ENCODE measurements at places on chromosomes 1 and 21.

- no peaks in the 10 kb centered on the region for H3K36me3 ChIP-seq
- DNase-seq = no peak
- H3K27ac ChIP-seq = no peak overlapping the region
- no peaks in the 10 kb centered on the region for H3K27me3 ChIP-seq
Measured at GRCh38 chr1:196094821-196095220, 513.4 kb downstream of the KCNT2 start.

DNA sequence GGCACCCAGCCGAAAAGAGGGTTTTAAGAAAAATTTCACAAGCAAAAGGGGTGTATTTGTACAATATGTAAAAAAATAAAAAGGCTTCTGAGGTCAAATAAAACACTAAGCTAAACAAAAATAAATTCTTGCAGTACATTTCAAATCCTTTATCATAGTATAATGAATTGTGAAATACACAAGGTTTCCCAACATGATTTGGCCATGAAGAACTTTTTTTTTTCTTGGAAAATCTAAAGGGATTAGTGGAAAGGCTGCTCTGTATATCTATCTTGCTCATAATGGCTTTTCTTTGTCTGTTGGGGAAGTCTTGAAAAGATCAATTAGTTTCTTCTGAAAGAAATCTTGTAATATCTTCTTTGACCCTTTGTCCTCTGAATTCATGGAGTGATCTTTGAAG is 593.4 kb downstream of the PLPP3 start:
- no peaks in the 10 kb centered on the region for H3K27me3 ChIP-seq
- no peak overlapping the region for H3K27ac ChIP-seq
- no peak for DNase-seq

- peak; percentile 69 for DNase-seq
- no peaks in the 10 kb centered on the region for H3K27me3 ChIP-seq
- peak overlapping the region; percentile 93 for H3K4me3 ChIP-seq
Measured at GRCh38 chr1:203629507-203630082, 3.0 kb downstream of the ATP2B4 start.

- no peaks in the 10 kb centered on the region for H3K36me3 ChIP-seq
- no peak overlapping the region for H3K27ac ChIP-seq
- no peak overlapping the region for H3K4me3 ChIP-seq
- H3K4me1 ChIP-seq = peaks cover 12% of the 10 kb centered on the region
- DNase-seq = no peak
Measured at GRCh38 chr1:51956528-51957509, 33.7 kb downstream of the RAB3B start.

- H3K27ac ChIP-seq = no peak overlapping the region
- no peaks in the 10 kb centered on the region for H3K27me3 ChIP-seq
- no peak overlapping the region for H3K4me3 ChIP-seq
Measured at GRCh38 chr1:194342484-194343262, 1156.3 kb upstream of the B3GALT2 start.

DNA sequence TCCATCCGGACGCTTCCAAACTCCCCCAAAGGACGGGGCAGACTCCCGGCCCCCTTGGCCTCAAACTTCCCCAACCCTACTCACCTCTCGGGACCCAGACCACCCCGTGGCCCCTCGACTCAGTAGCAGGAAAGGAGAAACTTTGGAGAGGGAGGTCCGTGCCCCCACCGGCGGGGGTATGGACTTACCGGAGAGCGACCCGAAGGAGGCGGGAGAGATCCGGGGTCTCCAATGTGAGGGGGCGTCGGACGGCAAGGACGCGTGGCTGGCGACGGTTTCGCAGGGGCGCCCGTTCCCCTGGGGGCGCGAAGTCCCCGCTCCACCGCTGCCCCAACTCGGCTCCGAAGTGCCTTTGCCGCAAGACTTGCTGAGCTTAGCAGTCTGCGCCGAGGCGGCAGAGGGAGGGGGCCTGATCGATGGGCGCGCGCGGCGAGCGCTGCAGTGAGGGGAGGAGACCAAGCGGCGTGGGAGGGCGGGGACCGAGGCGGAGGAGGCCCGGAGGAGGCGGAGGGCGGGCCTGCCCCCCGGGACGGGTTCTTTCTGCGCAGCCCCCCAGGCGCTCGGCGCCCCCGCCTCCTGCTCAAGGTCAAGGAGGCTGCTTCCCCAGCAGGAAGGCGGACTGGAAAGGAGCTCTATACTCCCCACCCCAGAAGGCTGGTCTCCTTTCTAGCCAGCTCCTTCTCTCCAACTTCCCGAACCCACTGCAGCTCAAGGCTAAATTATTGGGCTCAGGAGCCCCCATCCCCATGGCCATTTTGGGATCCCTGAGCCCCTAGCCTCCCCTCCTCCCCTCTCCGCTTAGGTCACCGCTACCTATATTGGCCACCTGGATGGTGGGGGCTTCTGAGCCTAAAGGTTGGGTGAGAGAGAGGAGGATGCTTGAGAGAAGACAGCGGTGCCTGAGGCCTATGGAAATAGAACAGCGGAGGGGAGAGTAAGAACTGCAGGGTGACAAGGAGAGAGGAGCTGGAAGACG is at the start of gene SYT2:
TSS of gene SYT2 (minus strand) at position 385 of the 976 bp plus-strand sequence. CDS start 104,682 bp downstream, outside the sequence.
- H3K27ac ChIP-seq = no peak within 1 kb of the TSS
- no peaks in the 10 kb centered on the region for H3K36me3 ChIP-seq
- H3K4me3 ChIP-seq = no peak within 1 kb of the TSS
- DNase-seq = peak; percentile 41

DNA sequence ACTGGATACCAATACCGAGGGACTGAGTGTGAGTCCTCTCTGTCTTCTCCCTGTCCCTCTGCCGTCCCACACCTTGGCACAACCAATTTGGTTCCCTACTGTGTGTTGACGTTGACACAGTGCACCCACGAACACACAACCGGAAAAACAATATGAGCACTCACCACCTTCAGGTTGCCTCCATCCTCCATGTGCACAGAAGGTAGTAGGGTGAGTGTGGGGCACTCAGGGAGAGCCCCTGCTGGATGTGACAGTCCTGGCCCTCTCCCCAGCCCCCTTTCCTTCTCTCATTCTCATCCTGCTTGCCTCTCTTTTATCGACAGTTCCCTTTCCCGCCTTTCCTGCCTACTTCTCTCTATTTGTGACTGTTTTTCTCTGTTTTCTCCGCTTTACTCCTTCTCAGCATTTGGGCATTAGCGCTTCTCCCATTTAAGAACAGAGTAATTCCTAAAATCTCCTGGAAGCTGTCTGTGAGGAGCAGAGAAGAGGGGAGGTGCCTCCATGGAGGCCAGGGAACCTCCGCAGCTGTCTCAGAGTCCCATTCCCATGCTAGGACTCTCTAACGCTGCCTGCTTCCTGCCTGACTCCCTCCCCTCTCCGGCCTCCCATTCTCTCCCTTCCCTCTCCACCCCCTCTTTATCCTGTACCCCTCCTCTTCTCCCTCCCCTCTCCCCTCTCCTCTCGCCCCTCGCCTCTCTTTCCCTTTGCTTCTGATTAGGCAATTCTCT is 16.4 kb downstream of the CADM3 start:
- H3K36me3 ChIP-seq = no peaks in the 10 kb centered on the region
- H3K4me3 ChIP-seq = no peak overlapping the region
- H3K27ac ChIP-seq = no peak overlapping the region
- H3K4me1 ChIP-seq = no peaks in the 10 kb centered on the region
- no peak for DNase-seq

- no peak overlapping the region for H3K27ac ChIP-seq
- no peak for DNase-seq
- peaks cover 36% of the 10 kb centered on the region for H3K27me3 ChIP-seq
- H3K36me3 ChIP-seq = no peaks in the 10 kb centered on the region
- H3K4me1 ChIP-seq = no peaks in the 10 kb centered on the region
- H3K4me3 ChIP-seq = no peak overlapping the region
Measured at GRCh38 chr21:36684957-36685714, 13.8 kb upstream of the SIM2 start.

DNA sequence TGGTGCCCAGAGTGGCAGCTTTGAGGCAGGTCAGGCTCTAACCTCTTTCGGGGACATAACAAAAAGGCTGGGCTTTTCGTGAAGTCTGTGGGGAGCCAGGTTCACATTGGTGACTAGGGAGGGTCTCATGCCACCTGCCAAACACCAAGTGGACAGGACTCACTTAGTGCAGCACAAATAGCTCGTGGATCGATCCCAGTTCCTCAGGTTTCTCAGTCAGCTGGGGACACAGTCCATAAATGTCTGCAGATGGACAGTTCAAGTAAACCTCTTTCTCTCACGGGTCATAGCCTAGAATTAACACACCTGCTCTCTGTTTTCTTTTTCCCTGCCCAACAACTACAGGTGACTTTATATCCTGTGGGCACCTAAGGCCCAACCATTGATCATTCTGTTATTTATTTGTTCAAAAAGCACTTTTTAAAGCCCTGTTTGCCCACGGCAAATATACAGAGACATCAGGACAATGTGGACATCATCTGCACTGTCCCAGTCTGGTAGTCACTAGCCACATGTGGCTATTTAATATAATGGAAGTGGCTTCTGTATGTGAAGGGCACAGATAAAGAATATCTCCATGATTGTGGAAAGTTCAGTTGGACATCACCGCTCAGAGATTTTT is 53.5 kb downstream of the CAPN2 start:
- H3K4me1 ChIP-seq = no peaks in the 10 kb centered on the region
- no peak overlapping the region for H3K27ac ChIP-seq
- no peak overlapping the region for H3K4me3 ChIP-seq
- DNase-seq = no peak

DNA sequence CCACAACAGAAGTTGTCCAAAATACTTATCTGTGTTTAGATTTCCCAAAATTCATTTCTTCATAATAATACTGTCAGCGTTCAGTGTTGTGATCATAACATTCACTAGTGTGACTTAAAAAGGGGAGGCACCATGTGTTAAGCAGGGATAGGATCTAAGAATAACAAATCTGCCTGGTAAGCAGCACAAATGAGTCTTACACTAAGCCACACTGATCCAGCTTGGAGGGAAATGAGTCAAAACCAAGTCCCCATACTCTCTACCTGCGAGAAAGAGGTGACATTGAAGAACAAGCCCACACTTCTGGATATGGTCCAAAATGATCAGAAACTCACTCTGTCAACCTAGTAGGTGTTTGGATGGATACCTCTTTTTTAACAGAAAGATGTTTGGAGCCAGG is 145.5 kb downstream of the CRB1 start:
- no peak overlapping the region for H3K27ac ChIP-seq
- H3K27me3 ChIP-seq = peaks cover 4% of the 10 kb centered on the region
- no peak for DNase-seq
- H3K36me3 ChIP-seq = no peaks in the 10 kb centered on the region
- no peak overlapping the region for H3K4me3 ChIP-seq
- no peaks in the 10 kb centered on the region for H3K4me1 ChIP-seq

DNA sequence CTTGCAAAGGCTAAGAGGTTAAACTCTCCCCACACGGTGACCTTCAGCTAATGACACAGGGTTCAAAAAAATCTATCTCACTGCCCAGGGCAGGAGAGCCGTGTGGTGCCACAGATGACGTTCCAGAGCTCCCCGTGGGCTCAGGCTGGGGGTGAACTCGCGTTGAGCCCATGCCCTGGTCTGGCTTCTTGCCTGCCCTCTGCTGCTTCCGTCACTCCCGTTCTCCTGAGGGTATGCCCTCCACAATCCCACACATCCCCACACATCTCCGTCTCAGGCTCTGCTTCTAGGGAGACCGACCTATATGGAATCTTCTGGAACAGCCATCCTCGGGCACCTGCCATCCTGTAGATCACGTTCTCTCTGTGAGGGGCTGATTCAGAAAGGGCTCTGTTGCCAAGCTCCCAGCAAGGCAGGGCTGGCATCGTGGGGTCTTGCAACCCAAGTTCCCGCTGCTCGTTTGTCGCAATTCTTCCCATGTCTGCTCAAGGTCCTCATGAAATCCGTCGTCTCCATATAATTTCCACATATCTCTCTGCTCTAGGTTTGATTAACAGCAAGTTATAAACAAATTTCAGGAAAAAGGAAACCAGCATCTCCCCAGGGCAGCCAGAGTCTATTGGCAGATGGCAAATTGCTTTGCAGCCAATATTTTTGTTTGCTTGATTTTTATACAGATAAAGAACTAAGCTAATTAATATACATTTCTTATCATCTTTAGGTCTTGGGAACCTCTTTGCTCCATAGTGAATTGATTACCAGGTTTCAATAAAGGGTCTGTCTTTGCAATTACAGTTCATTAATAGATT is 278.2 kb downstream of the PTPRU start:
- peaks cover 13% of the 10 kb centered on the region for H3K27me3 ChIP-seq
- no peak for DNase-seq
- no peak overlapping the region for H3K27ac ChIP-seq
- no peaks in the 10 kb centered on the region for H3K36me3 ChIP-seq
- H3K4me1 ChIP-seq = no peaks in the 10 kb centered on the region

DNA sequence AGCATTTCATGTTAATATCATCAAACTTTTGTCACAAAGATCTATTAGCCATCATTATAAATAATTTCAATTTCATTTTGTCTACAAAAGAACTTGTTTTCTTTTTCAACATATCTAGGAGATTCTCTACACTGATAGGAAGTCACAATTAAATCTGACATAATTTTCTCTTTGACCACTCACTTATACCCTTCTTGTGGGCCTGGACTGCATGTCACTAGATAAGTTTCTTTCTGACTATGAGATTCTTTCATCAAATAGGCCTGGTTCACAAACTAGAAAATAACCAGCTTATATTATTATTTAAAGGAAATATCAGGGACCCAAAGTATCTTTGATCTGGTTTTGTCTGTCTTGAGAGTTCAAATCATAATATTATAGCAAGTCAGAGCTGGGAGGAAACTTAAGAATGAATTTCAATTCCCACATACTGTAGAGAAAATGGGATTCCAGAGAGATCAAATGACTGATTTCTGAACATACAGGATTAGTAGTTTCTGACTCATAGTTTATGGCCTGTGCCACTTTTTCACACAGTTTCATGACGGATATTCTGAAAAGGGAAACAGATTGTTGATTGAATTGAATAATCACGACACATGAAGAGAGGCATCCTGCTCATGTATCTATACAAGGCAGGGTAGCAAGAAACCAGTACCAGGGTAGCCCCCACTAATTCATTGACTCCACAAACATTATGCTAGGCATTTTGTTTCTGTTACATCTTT is 355.8 kb downstream of the GPATCH2 start:
- no peak overlapping the region for H3K27ac ChIP-seq
- no peaks in the 10 kb centered on the region for H3K36me3 ChIP-seq
- H3K27me3 ChIP-seq = no peaks in the 10 kb centered on the region

- H3K27me3 ChIP-seq = no peaks in the 10 kb centered on the region
- H3K36me3 ChIP-seq = peaks cover 7% of the 10 kb centered on the region
- peak overlapping the region; percentile 21 for H3K4me3 ChIP-seq
- DNase-seq = no peak
- H3K4me1 ChIP-seq = peaks cover 22% of the 10 kb centered on the region
- H3K27ac ChIP-seq = no peak overlapping the region
Measured at GRCh38 chr1:42463921-42464320, 835 bp downstream of the CCDC30 start.

Measured in activated naive CD8-positive, alpha-beta T cell treated with anti-CD3 and anti-CD28 coated beads, Interleukin-2, amount 10 ng/mL, durations not matched to agents 7 days and 5 days (primary cell).